Peyer's patch (tissue), 4 donors: ENCODE measurements at places on chromosomes 16 and 17.

DNA sequence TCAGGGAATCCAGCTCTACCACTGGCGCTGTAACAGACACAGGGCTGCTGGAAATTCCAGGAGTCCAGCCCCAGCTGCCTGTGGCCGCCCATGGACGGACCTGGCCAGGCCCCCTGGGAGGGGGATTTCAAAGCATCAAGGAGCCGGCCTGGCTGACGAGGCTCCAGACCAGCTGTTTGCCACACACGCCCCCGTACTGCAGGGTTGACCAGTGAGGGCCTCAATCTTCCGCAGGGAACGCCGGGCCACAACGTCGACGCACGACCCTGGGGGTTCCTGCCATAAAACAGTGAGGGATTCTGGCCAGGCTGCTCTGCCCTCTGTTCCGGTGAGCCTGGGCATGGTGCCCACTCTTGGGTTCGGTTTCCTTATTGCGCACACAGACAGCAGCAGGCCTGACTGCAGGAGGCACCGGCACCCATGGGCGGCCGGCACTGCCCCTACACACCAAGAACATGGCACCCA, 3.7 kb downstream of the LMF1 start:
- no peak for DNase-seq

GRCh38 chr16:67179421-67180080, 4.2 kb downstream of the MATCAP1 start:
- no peak for DNase-seq

GRCh38 chr17:45902892-45903346, 8.6 kb downstream of the MAPT start:
- no peak for DNase-seq

DNA sequence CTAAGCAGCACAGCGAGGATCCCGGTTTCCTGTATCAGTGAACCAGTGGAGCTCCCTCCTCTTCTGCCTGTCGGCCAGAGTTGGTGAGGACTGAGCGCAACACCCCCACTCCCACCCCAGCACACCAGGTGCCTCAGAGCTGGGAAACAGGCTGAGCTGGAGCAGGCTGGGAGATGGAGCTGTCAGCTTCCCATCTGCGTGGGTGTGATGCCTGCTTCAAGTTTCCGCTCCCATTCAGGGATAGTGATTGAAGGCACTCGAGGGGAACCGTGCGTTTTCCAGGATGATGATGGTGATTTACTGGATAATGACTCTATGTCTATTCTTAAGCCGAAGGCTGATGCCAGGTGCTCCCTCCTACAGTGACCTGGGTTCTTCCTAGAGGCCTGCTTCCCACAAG, 144.5 kb downstream of the TMEM132E start:
- DNase-seq = no peak

DNA sequence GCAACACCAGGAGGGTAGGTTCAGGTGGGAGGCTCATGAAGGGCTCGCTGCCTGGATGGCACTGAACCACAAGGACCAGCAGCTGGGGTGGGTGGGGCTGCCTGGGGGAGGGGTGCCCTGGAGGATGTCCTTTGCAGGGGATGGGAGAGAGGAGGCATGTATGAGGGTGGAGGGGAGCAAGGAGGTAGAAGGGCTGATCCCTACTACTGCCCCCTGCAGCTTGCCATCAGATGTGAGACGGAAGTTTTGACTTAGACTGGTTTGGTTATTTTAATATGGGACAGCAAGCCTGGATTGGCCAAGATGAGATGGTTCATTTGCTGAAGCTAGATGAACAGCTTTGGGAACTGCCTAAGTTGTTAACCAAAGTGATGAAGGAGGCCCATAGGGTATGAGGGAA, 115.9 kb downstream of the SEC14L1 start:
- DNase-seq = no peak

- no peak for DNase-seq
Observed at GRCh38 chr17:82097919-82098168, 192 bp downstream of the FASN start.
